A549 (cell line): ENCODE measurements at places on chromosomes 5 and 9. TPM values are rescaled to one million over a fixed set of nuclear protein-coding genes. Genes with fewer than 3 reads are reported as not detected.

The IER5L gene
- polyA plus RNA-seq: 47.9 to 67.5 TPM (median 54.9 TPM) in 3 replicates

The TICAM2 gene
- polyA plus RNA-seq: 0.37 to 0.77 TPM (median 0.49 TPM) in 3 replicates

The CFAP77 gene
- not detected in 3 replicates for polyA plus RNA-seq

The PLAA gene
- 37.5 to 39.8 TPM (median 38.4 TPM) in 3 replicates for polyA plus RNA-seq

The SPATA31C1 gene
- not detected in 3 replicates for polyA plus RNA-seq

The TYRP1 gene
- polyA plus RNA-seq: 0.12 TPM in 2 of 3 replicates, not detected in the other
